Glutamatergic neuron (in vitro differentiated cells): ENCODE measurements at places on chromosomes 7 and 10. TPM values are rescaled to one million over a fixed set of nuclear protein-coding genes. Genes with fewer than 3 reads are reported as not detected.
A peak's percentile ranks its signal among the peaks of the same experiment; 100 is the strongest.

DNA sequence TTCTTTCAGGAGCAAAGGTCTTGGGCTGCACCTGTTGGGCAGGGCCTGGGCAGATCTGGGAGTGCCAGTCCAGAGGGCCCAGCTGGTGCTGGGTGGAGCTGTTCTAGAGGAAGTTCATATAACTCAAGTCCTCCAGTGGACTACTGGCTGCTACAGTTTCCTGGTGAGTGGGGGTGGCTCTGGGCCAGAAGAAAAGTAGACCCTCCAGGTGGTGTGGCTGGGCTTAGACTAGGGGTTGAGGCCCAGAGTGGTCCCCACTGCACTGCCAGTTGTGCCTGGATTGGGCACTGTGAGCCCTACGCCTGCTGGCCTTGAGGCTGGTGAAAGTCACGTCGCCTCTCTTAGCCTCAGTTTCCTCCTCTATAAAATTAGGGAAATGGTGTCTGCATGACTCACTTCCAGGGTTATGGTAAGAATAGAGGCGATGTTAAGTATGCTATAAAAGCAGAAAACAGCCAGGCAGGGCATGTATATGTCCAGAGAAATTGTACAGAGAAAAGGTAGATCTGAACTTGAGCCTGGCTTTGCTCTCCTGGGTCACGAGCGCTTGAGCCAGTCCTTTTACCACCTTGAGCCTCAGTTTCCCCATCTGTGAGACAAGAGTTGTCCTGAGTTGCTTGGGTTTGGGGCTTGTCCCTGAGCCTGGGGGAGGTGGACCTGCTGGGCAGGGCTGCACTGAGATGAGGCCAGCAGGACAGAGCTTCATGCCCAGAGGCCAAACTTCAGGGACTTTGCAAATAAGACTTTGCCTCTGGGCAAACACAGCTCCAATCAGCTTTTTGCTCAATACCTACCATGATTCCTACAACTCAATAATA, 3.8 kb upstream of the CLDN3 start:
- peaks cover 2% of the 10 kb centered on the region for H3K4me1 ChIP-seq
- no peak for DNase-seq
- H3K4me3 ChIP-seq: no peak overlapping the region

- H3K4me1 ChIP-seq: no peaks in the 10 kb centered on the region
- no peak for DNase-seq
- no peaks in the 10 kb centered on the region for H3K36me3 ChIP-seq
Measured at GRCh38 chr7:101635484-101635883, 6.4 kb upstream of the MYL10 start.

- H3K27me3 ChIP-seq: peaks cover under 1% of the 10 kb centered on the region
- no peak for DNase-seq
- no peaks in the 10 kb centered on the region for H3K36me3 ChIP-seq
- no peak overlapping the region for H3K27ac ChIP-seq
Measured at GRCh38 chr7:125256446-125256845, 326.8 kb upstream of the POT1 start.

DNA sequence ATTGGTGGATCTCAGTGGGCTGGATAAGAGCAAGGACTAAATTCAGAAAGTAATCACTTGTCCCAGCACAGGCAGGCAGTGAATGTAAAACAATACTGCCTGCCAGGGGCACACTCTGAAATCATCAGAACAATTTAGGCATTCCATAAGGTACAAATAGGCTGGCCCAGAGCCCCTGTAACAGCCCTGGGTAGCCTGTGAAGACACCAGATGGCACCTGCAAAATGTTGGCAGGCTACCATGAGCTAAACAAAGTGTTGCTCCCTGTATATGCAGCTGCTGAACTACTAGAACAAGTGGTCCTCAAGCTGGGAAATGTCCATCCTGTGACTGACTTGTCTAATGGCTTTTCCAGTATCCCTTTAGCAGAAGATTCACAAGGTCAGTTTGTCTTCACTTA, 3.0 kb upstream of the PRSS37 start:
- H3K27ac ChIP-seq: no peak overlapping the region
- H3K27me3 ChIP-seq: no peaks in the 10 kb centered on the region
- no peaks in the 10 kb centered on the region for H3K36me3 ChIP-seq
- H3K4me3 ChIP-seq: no peak overlapping the region

GRCh38 chr10:8146650-8147049, 92.2 kb downstream of the GATA3 start:
- H3K4me3 ChIP-seq: no peak overlapping the region
- no peak overlapping the region for H3K27ac ChIP-seq
- peaks cover 5% of the 10 kb centered on the region for H3K36me3 ChIP-seq
- no peak for DNase-seq

- H3K4me3 ChIP-seq: no peak overlapping the region
- no peaks in the 10 kb centered on the region for H3K27me3 ChIP-seq
- DNase-seq: no peak
- no peak overlapping the region for H3K27ac ChIP-seq
Measured at GRCh38 chr10:108036265-108036664, 871.8 kb upstream of the SORCS1 start.

DNA sequence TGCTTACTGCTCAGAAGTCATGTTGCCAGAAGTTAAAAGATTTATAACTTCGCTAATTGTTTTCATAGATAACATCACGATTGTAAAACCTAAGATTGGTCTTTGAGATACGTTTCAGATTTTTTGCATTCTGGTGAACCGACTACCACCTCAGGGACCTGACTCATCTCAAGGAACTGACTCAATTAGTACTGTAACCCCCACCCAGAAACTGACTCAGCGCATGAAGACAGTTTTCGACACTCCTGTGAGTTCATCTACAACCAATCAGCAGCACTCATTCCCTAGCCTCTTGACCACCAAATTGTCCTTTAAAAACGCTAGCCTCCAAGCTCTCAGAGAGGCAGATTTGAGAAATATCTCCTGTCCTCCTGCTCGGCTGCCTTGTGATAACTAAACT, 72.3 kb downstream of the ELMO1 start:
- no peak for DNase-seq
- H3K36me3 ChIP-seq: peaks cover 16% of the 10 kb centered on the region
- H3K27ac ChIP-seq: no peak overlapping the region
- H3K4me3 ChIP-seq: no peak overlapping the region
- H3K4me1 ChIP-seq: no peaks in the 10 kb centered on the region
- H3K27me3 ChIP-seq: no peaks in the 10 kb centered on the region

CISD1 gene
- 29.3 TPM for total RNA-seq

FAM204A gene
- 43.6 TPM for total RNA-seq

FAS gene
- 0.69 TPM for total RNA-seq

- H3K4me1 ChIP-seq: no peaks in the 10 kb centered on the region
- H3K36me3 ChIP-seq: no peaks in the 10 kb centered on the region
- H3K4me3 ChIP-seq: no peak overlapping the region
- H3K27me3 ChIP-seq: no peaks in the 10 kb centered on the region
- no peak overlapping the region for H3K27ac ChIP-seq
Measured at GRCh38 chr10:91249700-91250099, 29.2 kb downstream of the PCGF5 start.

H2BK1 gene
- total RNA-seq: not detected

- peak overlapping the region; percentile 76 for H3K27ac ChIP-seq
- no peak overlapping the region for H3K4me3 ChIP-seq
- DNase-seq: no peak
- no peaks in the 10 kb centered on the region for H3K27me3 ChIP-seq
- H3K36me3 ChIP-seq: no peaks in the 10 kb centered on the region
Measured at GRCh38 chr7:24669971-24670591, 87.2 kb downstream of the GSDME start.

DNA sequence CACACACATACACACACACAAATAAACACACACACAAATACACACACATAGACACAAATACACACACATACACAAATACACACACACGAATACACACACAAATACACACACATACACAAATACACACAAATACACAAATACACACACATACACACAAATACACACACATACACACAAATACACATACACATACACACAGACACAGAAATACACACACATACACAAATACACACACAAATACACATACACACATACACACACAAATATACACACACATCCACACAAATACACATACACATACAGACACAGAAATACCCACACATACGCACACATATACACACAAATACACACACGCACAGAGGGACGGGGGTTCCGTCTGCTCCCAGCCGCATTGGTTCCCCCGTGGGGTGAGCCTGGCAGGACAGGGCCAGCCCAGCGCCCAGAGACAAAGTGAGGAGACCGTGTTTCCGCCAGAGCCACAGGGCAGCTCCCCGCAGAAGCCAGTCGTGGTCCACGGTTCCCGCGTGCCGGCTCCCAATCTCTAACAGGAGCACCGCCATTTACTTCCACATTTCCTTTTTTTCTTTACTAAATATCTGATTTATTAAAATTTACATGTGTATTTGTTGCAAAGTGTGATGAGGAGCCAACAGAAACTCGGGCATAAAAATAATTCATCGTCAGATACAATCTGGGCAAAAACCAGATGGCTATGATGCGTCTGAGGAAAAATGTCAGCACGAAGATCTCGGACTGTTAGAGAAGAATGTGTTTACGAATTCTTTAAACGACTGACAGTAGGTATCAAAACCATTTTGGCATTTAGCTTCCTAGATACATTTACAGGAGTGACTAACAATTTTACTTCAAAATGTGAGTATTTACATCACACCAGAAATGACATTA, 3.1 kb upstream of the KNDC1 start:
- H3K27me3 ChIP-seq: peaks cover 2% of the 10 kb centered on the region
- no peak overlapping the region for H3K27ac ChIP-seq
- no peak overlapping the region for H3K4me3 ChIP-seq
- peak; percentile 27 for DNase-seq
- H3K4me1 ChIP-seq: peaks cover 5% of the 10 kb centered on the region

GRCh38 chr10:129079705-129080104, 387.3 kb upstream of the MGMT start:
- DNase-seq: no peak
- no peak overlapping the region for H3K4me3 ChIP-seq
- no peak overlapping the region for H3K27ac ChIP-seq
- H3K36me3 ChIP-seq: peaks cover 11% of the 10 kb centered on the region
